ENCODE measurements at places on chromosomes 13 and 19.

DNA sequence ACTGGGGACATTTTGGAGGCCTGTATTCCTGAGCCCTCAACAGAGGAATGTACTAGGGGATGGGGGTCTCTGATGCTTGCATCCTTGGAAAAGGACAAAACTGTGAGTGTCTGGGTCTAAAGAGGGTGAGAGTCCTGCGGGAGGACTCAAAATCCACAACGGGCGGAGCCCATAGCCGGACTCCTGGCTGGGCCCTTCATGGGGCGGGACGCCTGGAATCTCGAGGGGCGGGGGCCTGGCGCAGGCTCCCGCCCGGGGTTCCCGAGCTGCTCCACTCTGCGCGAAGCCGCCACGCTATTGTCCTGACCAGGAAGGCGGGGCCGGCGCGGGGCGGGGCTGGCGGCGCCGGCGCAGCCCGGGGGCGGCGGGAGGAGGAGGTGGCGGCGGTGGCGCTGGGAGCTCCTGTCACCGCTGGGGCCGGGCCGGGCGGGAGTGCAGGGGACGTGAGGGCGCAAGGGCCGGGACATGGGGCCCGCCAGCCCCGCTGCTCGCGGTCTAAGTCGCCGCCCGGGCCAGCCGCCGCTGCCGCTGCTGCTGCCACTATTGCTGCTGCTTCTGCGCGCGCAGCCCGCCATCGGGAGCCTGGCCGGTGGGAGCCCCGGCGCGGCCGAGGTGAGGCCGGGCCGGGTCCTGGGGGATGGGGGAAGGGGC lies at the start of gene APLP1:
Gene APLP1, plus strand, starts transcription at position 403 of the 651 bp plus-strand sequence. Its CDS starts 63 bp downstream, at position 466.
- peak; percentile 54 for DNase-seq

- no peak for DNase-seq
These were observed 22.1 kb downstream of the CD70 start for GRCh38 chr19:6568816-6569215.

DNA sequence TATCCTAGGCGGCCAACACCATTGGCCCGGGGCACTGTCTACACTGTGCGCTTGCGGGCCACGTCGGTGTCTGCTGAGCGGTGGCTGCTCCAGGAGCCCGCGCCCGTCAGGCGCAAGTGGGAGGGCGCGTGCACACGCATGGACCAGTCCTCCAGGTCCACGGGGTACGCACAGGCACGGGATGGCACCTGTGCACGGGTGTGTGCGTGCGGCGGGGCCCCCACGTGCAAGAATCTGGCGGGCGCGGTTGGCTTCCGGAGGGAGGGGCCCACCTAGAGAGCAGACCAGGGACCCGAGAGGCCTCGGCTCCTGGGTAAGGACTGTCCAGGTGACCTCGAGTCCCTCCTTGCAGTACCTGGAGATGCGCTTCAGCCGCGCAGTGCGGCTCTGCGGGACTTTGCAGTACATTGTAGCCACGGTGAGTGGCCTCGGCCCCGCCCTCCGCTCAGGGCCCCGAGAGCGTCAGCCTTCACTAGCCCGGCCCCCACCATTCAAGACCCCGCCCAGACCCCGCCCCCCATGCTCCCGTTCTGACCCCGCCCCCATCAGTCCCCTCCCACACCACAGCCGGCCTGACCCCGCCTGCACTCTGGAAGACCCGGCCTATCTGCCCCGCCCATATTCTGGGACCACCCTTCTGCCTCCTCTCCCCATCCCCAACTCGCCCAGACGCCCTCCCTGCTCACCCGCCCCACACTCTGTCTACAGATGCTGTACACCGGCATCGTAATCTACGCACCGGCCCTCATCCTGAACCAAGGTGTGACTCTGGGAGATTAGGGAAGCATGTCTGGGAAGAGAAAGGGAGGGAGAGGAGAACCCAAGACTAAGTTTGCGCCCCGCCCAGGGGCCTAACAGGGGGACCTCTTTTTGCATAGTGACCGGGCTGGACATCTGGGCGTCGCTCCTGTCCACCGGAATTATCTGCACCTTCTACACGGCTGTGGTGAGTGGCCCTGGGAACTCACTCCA lies 2.3 kb downstream of the SLC5A5 start:
- peak; percentile 68 for DNase-seq

DNA sequence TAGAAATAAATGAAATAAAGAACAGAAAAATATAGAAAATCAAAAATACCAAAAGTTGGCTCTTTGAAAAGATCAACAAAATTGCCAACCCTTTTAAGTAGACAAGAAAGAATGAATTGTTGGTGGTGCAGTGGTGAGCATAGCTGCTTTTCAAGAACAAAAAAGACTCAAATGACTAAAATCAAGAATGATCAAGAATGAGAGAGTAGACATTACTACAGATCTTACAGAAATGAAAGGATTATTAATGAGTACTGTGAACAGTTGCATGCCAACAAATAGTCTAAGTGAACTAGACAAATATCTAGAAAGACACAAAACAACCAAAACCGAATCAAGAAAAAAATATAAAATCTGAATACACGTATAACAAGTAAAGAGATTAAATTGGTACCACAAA lies 53.9 kb downstream of the FNDC3A start:
- no peak for DNase-seq

DNA sequence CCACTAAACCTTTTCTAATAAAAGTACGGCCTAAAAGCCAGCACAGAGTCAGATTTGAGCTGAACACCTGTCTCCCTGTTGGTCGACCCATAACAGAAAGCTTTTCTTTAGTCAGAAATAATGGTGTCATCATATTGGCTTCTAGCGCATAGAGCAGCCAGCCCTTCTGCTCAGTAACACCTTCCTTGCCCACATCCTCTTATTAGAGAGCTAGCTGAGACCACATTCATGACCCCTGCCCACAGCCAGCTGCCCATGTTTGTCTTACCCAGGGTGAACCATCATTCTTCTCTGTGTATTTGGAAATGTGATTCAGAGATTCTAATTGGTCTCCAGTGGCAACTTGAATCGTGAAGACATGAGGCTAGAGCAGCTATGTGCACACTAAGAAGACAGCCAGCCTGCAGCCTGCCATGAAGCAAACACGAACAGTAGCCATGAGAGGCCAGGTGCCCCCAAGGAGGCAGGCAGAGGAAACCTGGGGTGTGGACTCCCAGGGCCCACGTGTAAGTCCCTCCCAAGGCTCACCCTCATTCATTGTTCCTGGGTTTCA lies 82.3 kb upstream of the PDCD5 start:
- no peak for DNase-seq

DNA sequence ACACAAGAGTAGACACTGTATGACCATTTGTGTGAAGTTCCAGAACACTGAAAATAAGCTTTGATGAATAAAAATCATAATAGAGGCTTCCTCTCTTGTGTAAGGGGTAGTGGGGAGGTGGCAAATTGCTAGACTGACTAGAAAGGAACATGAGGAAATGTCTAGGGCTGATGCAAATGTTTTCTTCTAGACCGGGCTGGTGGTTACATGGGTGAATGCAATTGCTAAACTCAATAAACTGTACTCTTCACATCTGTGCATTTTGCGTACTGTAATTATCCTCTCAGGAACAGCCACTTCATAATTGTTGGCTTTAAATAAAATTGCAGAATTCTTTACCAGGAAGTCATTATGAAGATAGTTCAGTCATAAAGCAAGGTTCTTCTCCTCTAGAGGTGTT lies 5.2 kb upstream of the KBTBD7 start:
- no peak for DNase-seq

DNA sequence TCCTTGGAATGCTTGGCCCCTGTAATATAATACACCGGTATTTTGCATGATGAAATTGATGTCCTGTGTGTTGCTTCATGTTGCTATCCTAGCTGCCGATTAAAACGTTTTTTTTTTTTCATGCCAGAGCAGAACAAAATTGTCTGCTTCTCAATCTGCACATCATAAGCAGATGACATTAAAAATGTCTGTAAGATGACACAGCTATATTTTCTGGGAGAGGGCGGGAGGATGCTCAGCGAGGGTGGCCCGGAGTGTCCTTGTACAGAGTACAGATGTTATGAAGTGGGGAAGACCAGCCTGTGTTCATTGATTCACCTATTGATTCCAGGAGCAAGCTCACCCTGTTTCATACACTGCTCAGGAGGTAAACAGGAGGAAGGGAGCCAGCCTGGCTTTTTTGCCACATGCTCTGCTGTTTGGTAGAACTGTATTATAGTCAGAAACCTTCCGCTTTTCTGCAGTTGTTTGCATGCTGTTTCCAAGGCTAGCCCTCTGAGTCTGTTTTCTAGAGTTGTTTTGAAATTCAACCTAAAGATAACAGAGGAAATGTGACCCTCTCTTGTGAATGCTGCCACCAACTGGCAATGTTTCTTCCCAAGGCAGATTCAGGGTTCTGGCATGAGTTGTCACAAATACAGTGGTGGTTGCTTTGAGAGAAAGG lies 4.7 kb upstream of the IRS2 start:
- peak; percentile 59 for DNase-seq

DNA sequence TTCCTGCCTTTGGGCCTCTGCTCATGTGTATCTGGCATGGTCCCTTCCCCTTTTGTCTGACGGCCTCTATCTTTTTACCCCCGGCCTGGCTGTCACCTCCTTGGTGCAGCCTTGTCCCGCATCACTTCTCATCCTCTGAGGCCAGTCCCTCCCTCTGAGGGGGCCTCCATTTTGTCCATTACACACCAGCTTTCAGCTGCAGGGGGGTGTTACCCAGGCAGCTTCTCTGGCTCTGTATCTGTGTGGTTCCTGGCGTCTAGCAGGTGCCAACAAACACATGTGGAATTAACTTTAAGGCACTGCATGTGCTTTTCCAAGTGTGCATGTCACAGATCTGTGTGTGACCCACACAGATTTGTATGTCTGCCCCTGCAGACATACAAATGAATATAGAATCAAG lies 52.4 kb downstream of the LYL1 start:
- DNase-seq: no peak

GRCh38 chr19:10636304-10636972 lies 11.1 kb downstream of the SLC44A2 start:
- DNase-seq: no peak

DNA sequence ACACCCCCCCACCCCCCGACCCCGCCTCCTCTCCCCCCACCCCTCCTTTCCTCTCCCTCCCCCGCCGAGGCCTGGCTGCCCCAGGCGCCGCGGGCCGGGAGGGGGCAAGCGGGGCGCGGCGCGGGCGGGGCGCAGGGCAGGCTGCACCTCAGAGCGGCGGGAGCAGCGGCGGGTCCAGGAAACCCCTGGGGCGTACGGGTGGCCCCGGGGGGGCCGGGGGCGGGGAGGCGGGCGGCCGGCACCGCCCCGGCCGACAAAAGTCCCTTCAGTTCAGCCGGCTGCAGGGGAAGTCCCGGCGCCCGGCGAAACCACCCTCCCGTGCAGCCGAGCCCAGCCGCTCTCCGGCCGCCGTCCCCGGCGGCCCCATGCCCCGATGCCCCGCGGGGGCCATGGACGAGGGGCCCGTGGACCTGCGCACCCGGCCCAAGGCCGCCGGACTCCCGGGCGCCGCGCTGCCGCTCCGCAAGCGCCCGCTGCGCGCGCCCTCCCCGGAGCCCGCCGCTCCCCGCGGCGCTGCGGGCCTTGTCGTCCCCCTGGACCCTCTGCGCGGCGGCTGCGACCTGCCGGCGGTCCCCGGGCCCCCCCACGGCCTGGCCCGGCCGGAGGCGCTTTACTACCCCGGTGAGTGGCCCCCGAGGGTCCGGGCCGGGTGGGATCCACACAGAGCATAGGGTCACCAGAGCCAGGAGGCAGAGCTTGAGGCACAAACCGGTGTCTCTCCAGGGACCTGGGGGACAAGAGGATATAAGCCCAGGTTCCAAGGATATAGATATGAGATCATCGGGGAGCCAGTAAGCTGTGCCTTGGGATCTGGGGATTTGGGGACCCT lies at the start of gene BCL3:
Gene BCL3, plus strand, starts transcription at position 283 of the 829 bp plus-strand sequence. Its CDS starts 83 bp downstream, at position 366.
- peak; percentile 77 for DNase-seq

DNA sequence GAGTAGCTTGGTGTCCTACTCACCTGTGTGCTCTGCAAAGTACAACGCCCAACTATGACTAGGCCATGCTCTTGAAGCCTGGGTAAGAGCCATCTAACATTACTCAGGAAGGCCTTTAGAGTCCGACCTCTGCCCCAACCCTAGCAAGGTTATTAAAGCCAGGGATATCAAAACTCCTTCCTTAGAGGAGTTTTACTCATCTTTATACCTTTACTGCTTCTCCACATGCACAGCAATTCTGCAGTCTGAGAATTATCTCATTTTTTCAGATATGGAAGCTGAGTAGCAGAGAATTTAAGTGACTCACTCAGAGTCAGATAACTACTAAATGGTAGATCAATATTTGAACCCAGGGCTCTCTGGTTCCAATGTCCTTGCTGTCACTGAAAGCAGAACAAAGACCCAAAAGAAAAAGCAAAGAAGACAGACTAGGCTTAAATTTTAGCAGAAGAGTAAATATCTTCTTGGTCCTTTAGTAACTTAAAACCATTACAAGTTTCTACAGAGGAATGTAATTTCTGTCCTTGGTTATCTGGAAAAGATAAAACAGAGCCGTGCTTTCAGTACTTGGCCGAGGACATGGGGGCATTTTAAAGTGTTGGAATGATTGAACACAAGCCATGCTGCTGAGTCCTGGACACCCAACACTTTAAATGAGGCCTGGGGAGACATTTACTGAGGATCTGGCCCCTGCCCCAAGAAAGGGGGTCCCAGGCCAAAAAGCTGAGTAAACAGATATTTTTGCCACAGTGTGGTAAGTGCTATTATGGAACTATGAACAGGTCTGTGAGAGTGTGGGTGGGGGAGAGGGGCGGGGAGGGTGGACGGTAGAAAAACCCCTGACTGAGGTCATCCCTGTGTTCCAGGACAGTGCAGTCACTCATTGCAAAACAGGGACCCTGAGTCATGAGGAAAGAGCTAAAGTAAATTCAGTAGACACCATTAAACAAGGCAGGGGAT lies 18.4 kb upstream of the KPNA3 start:
- no peak for DNase-seq

DNA sequence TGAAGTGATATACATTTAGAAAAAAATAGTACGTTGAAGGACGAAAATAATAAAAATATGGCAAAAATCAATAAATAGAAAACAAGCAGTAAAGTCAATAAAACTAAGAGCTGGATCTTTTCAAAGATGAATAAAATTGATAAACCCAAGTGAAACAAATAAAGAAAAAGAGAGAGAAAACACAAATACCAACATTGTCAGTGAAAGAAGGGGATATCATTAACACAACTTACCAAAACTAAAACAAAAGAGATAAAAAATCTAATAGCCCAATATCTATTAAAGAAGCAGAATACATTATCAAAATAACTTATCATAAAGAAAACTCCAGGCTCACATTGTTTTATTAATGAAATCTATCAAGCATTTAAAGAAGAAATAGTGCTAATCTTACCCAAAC lies 675.1 kb downstream of the UQCRFS1 start:
- DNase-seq: no peak

DNA sequence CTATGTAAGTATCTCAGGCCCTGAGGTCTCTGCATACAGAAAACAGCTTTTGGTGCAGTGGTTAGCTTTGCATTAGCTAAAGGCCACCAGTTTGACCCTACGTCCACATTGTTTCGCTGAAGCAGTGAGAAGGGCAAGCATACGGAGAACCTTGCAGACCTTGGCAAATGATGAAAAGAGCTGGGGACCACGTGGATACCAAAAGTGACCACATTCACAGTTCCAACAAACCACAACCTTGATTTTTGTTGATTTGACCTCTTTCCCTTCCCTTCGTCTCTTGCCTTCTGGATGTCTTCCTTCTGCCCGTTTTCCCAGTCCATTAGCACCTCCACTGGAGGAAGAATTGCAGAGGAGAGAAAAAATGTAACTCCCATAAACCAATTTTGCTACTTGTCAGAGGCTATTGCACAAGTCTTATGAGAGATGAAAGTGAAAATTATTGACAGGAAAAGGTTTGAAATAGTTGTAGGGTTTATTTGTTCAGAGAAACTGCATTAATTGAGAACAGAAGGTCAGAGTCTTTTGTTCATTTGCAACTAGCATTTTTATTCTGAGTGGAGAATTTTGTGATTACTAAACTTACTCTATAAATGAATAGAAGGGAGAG lies 293.9 kb upstream of the HTR2A start:
- DNase-seq: no peak
